Astrocyte of the spinal cord (primary cell): ENCODE measurements at places on chromosomes 16 and 17.

DNA sequence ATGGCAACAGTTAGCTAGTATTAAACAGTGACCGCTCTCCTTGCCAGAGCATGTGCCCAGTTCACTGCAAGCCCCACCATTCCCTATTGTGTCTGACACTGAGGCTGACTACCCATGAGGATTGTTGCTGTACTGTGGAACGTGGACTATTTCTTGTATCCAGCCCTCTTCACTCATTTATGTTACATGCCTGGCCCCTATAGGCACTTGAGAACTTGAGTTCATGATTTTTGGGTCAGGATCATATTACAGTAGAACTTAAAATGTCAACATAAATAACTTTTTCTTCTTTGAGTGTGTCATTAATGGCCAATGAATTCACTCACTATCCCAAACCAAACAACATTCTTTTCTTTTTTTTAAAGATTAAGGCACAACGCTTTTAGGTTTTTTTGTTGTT, 55.7 kb downstream of the LYRM1 start:
- no peak for DNase-seq

- DNase-seq = peak; percentile 16
Observed at GRCh38 chr16:66751053-66751302, 431 bp downstream of the DYNC1LI2 start.

GRCh38 chr17:72422204-72422504, 301.3 kb downstream of the SOX9 start:
- no peak for DNase-seq

DNA sequence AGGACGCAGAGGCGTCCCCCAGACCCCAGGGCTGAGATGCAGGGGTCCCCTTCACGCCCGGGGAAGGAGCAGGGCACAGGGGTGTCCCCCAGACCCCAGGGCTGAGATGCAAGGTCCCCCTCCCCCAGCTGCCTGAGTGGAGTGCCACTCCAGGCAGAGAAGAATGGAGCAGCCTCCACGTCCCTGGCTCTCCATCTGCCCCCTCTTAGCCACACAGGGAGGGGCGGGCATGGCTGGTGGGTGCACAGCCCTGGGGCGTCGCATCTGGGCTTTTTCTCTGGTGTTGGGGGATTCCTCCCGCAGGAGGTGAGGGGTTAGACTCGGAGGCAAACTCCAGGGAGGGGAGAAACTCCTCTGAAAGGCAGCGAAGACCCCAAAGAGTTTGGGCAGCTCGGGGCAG, 17.5 kb downstream of the CIBAR2 start:
- no peak for DNase-seq

GRCh38 chr17:1385861-1386260, 14.2 kb downstream of the YWHAE start:
- DNase-seq = no peak

DNA sequence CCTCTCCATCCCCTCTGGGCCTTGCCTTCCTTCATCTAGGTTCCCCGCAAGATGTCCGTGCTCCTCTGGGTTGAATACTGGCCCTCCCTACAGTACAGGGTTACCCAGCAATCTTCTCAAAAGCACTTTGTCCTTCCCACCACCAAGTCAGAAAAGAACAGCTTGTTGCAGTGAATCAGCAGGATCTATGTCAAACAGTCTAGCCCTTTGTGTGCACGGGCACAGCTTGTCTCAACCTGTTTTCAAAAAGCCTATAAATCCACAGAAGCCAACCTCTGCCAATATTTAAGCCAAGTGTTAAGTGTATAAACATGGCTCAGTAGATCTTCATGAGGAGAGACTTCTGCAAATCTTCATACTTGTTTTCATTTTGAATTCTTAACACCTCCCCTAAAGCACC, 25.2 kb downstream of the C17orf67 start:
- DNase-seq = no peak

DNA sequence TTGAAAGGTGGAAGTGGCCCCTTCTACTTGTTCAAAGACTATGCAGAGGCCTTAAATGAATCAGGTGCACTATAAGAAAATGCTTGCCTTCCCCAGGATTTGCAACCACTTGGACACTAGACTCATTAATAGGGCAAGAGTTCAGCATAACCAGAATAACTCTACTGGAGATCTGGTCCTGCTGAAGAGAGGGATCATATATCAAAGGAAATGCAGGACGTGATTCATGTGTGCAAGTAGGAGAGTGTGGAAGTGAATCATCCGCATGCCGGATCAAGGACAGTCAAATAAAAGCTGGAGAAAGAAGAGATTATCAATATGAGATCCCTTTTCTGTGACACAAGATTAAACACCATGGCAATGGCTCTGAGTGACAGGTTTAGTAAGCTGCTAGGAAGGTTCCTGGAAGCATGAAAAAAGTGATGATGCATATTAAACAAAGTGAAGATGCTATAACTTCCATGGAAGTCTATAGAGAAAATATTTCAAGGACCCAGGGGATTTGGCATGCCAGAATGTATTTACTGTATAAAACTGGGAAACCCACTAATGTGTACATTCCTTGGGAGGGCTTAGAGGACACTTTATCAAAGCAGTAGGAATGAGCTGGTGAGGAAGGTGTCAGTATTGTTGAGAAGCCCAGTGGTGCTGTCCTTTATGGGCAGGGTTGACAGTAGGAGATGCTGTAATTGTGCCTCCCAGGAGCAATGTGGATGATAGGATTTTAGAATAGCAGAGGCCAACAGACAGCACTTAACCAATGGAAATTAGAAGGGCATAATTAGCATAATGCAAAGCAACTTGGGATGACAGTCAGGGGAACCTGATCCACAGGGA, 133.1 kb downstream of the ABCA8 start:
- DNase-seq = peak; percentile 92

DNA sequence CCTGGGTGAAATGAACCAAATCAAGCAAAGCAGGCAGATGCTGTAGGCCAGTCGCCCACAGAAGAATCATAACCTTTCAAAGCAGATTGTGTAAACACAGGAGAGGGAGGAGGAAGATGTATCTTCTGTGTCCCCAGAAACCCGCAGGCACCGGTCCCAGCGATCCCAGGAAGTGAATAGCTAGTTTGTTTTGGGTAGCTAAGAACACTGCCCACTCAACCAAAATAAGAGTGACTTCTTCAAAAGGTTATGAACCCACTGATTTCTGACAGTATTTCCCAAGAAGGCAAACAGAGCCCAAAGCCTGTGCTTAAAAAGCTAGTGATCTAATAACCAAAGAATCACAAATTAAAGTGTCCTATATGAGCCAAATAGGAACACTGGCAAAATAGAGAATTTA, 67.8 kb downstream of the GRIN2A start:
- peak; percentile 31 for DNase-seq

- no peak for DNase-seq
Observed at GRCh38 chr17:57685499-57686132, 59.5 kb downstream of the CCDC182 start.

DNA sequence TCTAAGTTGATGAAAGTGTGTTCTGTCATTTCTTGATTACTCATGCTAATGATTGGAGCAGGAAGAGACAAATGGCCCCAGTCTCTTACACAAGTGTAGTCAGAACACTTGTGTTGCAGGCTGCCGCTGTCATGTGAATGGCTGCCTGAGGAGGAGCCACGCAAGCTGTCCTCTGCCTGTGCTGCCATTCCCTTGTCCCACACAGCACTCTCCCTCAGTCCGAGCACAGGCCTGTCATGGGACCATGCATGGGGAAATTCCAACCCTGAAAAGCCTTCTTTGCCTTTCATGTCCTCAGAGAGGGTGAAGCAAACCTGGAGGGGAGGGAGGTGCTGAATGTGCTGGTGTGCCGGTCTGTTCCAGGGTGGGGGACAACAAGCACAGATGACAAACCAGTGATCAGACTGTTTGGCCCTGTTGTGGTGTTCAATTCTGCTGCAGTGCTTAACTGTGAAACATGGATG, 109.4 kb downstream of the MRTFB start:
- DNase-seq = no peak

DNA sequence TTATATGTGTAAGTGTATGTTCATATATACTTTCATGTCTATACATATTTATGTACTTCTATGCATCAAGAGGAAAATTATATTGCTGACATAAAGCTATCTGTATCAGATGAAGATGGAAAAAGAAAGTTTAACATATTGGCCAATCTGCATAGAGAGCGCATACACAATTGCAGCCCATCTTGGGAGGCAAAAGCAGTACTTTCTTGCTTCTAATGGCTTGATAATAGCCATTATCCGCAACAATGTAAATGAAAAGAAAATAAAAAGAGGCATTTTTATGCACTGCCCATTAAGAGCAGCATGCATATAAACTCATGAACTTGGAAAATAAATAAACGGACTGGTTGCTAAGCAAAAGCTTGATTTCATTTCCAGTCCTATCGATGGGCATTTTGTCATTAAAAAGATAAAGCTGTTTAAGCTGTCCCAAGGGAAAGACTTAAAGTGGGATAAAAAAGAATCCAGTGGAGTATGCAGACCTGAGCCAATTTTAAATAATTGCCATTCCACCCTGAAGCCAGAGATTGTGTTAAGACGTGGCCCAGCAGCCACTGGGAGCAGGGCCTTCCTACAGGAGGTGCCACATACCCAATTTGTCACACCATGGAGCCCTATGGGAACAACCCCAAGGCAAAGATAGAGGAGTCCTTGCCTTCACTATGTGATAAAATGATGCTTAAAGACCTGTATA, 183.6 kb upstream of the CDH11 start:
- DNase-seq = no peak

- DNase-seq = no peak
Observed at GRCh38 chr16:64621616-64622015, 500.2 kb downstream of the CDH11 start.

DNA sequence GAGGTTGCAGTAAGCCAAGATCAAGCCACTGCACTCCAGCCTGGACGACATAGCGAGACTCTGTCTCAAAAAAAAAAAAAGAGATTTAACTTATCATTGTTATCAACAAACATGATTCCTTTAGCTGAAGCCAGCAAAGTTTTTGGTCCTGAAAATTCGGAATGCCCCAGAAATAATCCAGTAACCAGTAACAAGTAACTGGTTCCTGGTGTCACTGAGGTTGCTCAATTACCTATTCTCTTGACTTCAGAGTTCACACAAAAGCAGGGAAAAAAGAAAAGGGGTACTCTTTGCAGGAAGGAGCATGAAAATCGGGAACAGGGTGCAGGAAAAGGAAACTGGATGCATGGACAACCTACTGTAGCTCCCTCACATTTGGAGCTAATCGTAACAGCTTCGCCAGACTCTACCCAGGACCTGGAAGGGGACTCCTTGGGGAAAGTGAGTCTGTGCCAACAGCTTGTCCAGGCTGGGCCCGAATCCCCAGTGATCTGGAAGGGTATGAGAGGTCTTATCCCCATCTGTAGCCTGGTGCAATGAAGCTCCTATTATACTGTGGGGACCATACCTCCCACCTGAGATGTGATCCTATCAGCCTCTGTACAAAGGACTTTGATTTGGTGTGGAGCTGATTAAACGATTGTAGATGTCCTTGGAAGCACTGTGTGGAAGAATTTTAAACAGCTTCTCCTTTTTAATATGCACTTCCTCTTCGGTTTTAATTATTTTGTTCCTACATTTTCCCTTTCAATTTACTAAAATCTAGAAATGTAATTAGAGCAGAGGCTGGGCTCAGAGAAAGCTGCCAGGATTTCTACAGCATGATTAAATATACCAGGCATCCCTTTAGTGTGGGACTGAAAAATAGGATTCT, 3.4 kb upstream of the SPOP start:
- no peak for DNase-seq

DNA sequence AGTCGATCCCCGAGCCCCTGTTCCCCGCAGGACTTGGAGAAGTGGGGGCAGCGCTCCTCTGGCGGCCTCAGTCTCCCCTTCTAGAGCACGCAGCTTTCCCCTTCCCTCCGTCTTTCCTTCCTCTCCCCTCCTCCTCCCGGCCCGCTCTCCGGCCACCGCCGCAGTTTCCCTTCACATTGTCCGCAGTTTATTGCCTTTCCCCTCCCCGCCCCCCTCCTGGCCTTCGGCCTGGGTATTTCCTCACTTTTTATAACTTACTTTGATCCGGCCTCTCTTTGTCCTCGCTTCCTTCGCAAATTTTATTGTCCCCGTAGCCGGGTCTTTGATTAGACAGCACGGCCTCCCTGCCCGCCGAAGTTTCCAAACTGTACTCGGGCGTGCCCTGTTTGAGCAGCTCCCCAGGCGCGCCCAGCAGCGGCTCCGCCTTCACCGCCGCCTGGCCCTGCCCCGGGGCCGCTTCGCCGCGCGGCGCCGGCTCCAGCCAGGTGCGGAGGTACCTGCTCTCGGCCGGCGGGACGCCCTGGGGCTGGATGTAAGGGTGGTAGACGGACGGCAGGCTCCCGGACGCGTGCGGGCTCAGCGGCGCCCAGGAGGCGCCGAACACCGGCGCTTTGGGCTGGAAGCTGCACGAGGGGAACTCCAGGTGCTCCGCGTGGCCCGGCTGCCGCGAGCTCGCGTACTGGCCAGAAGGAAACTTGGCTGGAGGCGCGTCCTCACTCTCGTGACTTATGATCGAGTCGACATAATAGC, 488 bp downstream of the HOXB9 start:
- DNase-seq = no peak

- no peak for DNase-seq
Observed at GRCh38 chr17:65657251-65657828, 95.9 kb upstream of the AXIN2 start.

GRCh38 chr17:27760069-27760885, 40.1 kb downstream of the NOS2 start:
- DNase-seq = peak; percentile 15

GRCh38 chr16:78100112-78100467, 636 bp downstream of the WWOX start:
- DNase-seq = peak; percentile 52

DNA sequence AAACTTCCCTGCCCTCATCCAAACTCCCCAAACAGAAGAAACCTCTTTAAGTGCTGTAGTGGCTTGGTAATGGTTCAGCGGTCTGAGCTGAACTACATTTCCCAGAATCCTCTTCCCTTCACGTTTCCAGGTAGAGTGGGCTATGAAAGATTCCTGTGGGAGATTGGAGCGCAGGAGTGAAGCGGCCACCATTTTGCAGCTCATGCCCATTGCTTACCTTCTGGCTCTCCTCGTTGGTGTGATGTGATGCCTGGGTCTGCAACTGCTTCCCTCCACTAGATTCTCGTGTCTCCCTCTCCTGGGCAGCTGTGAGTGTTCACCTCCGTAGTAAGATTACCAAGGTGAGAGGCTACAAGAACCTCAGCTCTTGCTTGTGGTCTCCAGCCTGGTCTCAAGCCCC, 82.1 kb downstream of the GPR139 start:
- no peak for DNase-seq

DNA sequence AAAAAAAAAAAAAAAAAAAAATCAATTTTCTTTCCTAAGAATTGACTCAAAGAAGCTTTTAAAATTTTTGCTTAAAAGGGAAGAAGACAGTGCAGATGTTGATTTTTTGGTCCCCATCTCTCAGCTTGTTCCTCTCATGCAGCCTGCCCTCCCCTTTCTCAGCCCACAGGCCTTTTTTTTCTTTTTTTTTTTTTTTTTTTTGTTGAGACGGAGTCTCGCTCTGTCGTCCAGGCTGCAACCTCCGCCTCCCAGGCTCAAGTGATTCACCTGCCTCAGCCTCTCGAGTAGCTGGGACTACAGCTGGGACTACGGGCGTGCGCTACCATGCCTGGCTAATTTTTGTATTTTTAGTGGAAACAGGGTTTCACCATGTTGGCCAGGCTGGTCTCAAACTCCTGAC, 17.7 kb downstream of the YPEL2 start:
- DNase-seq = no peak

- DNase-seq = no peak
Observed at GRCh38 chr17:54536306-54536705, 364.3 kb upstream of the TOM1L1 start.

GRCh38 chr16:11799509-11800381, 2.7 kb upstream of the ZC3H7A start:
- no peak for DNase-seq
